ENCODE measurements at places on chromosomes 7 and 10. TPM values are rescaled to one million over a fixed set of nuclear protein-coding genes. Genes with fewer than 3 reads are reported as not detected.
A peak's percentile ranks its signal among the peaks of the same experiment; 100 is the strongest.

TCF7L2 gene
- polyA plus RNA-seq: 3.4 TPM

MSMB gene
- polyA plus RNA-seq: not detected

NPSR1 gene
- polyA plus RNA-seq: not detected

DNA sequence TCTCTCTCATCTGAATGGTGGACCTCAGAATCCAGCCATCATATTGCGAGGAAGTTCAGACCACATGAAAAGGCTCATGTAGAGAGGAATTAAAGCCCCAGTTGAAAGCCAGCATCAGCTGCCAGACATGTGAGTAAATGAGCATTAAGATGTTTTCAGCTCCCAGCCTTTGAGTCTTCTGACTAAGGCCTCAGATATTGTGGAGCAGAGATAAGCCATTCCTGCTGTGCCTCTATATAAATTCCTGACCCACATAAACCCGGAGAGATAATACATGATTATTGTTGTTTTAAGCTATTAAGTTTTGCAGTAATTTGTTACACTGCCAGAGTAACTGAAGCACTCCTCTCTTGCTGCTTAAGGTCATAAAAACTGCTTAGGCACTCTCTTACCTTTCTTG, 14.6 kb downstream of the FAM149B1 start:
- DNase-seq: no peak

DNA sequence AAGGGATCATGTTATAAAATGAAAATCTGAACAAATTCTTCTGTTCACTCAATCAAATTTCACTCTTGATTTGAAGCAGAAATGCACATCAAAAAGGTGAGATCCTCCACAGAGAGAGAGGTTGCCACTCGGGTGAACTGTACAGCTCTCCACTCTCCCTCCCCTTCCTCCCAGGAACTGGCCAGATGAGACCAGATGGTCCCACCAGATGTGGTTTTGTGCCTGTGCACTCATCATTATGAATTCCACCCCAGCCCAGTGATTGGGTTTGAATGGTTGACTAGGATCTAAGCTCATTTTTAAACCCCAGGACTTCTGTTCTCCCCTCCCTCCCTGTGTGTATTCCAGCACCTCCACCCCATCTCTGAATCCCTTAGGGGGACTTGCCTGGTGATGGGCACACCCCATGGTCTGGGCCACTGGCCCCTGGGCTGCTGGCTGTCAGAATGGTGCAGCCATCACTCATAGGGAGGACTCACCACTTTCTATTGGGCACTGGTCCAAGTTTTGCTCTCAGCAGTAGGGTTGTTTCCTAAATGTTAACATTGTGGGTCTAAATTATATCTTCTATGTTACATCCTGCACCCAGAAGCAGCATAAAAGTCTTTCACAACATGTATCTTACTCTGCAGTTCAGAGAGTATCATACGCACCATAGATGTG, 393.1 kb downstream of the TNS3 start:
- DNase-seq: no peak

DNA sequence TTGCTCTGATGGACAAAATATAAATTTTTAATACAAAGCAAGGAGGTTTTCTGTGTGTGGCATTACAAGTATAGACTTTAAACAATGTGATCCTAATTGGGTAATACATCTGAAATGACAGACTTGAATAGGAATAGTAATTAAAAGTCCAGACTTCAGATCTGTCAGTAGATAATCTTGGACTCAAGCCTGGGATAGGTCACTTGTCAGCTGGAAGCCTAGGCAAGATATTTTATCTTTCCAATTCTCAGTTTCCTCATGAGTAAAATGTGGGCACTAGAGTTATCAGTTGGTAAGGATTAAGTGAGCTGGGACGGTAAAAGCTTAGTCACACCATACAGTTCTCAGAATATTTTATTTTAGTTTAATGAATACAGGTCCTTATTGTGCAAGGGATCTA, 10.4 kb upstream of the ZMYND11 start:
- DNase-seq: no peak

DNA sequence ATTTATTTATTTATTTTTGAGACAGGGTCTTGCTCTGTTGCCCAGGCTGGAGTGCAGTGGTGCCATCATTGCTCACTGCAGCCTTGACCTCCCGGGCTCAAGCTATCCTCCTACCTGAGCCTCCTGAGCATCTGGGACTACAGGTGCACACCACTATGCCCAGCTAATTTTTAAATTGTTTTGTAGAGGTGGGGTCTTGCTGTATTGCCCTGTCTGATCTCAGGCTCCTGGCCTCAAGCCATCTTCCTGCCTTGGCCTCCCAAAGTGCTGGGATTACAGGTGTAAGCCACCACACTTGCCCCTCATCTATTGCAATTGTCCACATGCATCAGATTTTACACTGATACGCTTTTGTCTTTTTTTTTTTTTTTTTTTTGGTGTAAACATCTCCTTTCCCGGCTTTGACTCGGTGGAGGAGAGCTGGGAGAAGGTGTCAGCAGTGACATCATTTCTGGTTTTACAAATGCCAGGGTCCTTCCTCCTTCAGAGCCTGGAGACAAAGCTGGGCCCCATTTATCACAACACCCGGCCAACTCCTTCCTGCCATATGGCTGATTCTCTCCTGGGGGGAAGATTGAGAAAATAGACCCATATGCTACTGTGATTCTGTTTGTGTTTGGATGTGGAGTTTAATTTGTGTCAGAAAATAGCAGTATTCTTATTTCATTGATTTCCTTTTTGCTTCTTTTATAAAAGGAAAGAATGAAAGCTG, 61.3 kb downstream of the GALNT17 start:
- DNase-seq: no peak

GRCh38 chr7:154709840-154710520, 292.9 kb downstream of the PAXIP1 start:
- no peak for DNase-seq

DNA sequence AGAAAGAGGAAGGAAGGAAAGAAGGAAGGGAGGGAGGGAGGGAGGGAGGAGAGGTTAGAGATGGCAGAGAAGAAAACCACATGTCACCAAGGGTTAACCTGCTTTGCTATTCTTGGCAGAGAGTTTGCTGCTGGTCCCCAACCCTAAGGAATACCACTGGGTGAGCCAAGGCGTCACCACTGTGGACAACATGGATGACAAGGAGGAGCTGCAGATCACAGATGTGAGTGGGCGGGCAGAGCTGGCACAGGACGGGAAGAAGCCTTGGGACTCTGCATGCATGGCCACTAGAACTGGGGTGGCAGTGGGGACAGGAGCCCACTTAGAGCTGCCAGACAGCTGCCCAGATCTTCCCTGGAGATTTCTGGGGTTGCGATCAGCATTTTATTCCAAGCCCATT, 17.2 kb upstream of the MYH16 start:
- DNase-seq: no peak

DNA sequence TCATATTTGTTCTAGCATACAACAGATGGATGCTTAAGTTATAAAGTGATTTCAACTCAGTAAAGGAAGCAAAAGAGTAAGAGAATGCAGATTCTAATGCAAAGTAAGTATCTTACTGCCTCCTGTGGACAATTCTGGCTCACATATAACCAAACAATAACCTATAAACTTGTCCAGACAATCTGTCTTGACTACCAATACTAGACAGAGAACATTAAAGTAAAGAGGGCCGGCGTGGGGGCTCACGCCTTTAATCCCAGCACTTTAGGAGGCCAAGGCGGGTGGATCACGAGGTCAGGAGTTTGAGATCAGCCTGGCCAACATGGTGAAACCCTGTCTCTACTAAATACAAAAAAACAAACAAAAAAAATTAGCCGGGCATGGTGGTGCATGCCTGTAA, 329.3 kb downstream of the CACNA2D1 start:
- DNase-seq: no peak

DNA sequence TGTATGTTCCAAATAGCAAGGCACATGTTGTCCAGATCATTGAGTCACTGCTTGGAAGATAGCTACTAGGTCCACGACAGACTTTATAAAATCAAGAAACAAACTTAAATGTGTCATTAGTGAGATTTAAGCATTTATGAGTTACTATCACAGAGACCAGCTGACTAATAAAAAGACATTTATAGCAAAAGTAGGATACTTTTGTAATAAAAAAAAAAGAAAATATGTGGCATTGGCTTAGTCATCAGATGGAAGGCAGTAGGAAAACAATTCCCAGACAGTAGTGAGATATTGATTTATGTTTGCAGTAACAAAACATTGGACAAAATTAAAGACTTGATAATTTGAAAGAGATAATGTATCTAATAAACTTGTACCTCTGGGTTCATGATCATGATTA, 881.0 kb upstream of the LRRN3 start:
- no peak for DNase-seq

DNA sequence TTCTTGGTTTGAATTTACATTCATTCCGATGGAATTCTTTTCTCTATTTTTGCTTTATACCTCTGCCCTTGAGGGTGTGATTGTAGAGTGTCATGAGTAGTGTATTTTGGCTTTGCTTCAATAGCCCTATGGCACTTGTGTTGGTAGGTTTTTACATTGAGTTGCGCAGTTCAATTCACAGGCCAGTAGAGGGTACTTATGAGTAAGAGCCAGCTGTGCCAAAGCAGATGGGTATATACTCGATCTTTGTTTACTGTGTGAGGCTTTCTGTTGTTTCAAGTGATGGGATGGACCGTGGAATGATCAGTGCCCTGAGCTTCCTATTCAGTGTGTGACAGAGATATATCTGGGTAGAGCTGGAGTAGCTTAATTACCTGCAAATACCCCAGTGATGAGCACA, 4.3 kb upstream of the AKR1C3 start:
- peak; percentile 77 for DNase-seq

- peak; percentile 15 for DNase-seq
These were observed 712.1 kb downstream of the PHTF2 start for GRCh38 chr7:78510580-78511188.

DNA sequence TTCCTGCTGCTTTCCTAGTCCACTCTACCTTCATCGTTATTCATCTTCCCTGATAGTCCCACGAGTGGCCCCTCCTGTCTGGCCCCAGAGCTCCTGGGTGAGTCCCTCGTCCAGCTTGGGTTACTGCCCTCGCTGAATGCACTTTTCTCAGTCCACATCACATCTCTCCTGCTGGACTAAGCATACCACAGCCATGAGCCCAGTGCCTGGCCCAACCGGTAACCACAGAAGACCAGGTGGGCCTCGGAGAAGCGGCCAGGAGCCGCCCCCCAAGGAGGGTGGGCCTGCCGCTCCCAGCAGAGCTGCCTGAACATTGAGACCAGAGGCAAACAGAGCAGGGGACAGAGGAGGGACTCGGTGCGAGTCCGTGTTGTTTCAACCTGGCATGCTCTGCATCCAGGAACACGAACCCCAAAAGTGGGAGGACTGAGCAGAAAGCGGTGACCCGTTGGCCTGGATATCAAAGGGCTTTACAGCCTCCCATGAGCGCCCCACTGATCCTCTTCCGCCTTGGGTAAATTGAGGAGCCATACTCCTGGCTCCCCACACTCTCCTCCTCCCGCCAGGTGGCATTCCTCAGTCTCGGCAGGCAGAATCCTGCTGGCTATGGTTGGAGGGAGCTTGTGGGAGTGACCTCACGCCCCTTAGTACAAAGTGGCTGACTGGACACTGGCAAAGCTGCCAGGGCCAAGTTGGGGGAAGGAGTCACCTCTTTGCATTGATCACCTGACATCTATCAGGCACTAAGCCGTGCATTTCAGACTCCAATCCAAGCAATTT, 13.3 kb downstream of the TMEM72 start:
- DNase-seq: no peak

Measured in mammary epithelial cell (primary cell).